CD4-positive, alpha-beta T cell treated with Interleukin-4 for 4 hours (primary cell): ENCODE measurements at places on chromosomes 7 and 10.

DNA sequence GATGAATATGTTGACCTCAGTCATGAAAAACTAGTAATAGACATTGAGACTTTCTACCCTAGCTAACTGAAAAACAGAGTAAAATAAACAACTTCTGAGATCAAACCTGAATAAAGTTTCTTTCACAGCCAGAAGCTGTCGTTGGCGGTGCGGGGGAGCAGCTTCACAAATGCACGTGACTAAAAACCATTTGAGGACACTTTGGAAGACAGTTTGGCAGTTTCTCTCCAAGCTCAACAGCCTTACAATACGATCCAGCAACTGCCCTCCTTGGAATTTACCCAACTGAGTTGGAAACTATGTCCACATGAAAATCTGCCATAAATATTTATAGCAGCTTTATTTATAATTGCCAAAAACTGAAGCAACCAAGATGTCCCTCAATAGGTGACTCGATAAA lies 63.1 kb downstream of the CYTH3 start:
- no peak for DNase-seq

- DNase-seq = no peak
Observed at GRCh38 chr7:66258409-66258808, 53.3 kb downstream of the TPST1 start.

DNA sequence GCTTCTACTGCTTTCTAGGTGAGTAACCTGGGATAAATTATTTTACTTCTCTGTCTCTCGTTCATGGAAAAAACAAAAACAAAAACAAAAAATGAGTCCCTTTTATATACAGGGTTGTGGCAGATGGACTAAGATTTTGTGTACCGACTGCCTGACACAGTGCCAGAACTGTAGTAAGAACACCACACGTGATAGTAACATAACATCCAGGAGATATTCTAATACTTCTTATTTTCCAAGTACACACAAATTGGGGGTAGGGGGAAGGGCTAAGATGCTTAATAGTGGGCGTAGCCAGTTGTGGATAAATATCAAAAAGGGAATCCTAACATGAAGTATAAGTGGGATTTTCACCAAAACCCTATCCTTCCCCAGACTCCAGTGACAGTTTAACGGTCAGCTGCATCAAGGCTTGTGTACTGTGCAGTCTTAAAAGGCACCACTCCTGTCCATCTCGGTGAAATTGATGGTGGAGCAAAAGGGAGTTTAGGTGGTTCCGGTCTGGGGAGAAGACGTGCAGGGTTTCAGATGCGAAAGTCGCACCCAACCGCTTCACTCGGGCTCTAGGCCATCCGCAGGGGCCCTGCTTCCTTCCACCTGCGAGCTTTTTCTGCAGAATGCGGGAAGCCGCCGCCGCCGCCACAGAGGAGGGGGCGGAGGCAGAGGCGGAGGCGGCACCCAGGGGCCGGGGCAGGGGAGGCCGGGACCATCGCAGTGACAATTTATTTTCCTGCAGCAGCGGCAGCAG lies at the start of gene STAMBPL1:
STAMBPL1 (plus strand) TSS at position 712 of the 748 bp plus-strand sequence. CDS start 21,464 bp downstream, outside the sequence.
- peak; percentile 83 for DNase-seq

DNA sequence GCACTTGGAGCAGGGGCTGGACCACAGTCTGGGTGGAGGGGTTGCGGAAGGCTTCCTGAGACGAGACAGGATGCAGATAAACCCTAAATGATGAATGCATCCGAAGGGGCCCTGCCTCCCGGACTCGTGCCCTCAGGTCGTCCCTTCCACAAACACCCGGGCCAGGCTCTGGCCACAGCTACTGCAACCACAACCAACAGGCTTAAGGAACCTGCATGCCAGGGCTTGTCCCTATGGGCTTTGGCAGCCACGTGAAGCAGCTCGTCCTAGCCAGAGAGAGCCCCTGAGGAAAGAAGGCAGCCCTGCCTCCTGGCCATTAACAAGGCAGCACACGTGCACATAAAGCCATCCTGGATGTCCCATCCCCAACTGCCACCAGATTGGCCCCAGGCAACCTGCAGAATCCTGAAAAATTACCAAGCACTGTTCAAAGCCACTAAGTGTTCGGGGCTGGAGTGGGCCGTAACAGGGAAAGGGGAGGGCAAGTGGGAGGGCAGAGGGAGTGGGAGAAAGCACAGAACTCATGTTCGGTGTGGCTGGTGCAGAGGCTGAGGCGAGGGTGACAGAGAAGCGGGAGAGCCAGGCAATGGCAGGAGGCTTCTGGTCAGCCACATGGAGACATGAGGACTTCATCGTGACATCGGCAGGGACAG lies 62.7 kb downstream of the MAD1L1 start:
- no peak for DNase-seq

- no peak for DNase-seq
Observed at GRCh38 chr10:73650537-73651331, 5.1 kb downstream of the SYNPO2L start.

DNA sequence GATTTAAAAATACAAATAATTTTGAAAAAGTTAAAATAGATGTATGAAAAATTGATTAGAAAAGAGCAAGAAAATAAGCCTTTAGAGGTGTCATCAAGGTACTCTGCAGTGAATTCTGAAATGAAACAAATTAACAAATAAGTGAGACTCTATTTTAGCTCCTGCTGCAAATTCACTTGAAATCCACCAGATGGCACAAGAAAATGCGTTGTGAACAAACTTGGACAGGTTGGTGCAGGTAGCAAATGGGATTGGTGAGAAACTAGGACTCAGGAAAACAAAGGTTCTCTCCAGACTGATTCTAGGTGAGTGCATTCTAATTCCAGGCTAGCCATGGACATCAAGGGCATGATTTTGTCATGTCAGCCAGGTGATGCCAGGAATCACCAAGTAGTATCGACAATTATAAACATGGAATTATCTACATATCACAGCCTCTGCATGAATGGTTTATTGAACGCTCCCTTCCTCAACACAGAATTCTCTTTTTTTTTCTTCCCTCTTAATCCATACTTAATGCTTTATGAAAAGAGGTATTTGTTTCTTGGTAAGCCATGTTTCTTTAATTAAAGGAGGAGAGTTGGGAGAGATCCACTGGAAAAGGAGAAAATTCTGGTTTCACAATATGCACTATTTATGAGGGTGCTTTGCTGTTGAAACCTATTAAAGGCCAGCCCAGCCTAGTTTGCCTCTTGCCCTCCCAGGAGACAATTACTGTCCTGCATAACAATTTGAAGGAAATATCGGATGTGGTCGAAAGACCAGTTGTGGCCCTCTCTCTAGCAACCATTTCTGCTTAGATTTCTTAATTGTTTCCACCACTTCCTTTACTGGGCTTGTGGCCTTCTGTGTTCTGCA lies 118.1 kb downstream of the ZNF365 start:
- DNase-seq = peak; percentile 8

DNA sequence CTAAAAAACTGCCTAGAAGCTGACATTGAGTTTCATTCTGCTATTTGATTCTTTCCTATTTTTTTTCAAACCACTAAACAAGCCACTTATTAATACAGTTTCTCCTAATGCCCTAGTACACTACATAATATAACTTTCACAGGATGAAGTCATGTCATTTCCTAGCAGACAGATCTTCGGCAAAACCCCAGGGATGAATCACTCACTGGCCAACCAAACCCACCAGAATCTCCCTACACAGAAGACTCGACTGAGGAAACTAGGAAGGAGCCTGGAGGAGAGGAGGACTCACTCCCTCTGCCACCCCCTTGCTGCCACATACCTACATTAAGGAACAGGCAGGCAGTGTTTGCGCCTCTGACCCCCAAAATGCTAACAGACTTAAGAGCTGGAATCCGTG lies 33.4 kb downstream of the XPNPEP1 start:
- DNase-seq = no peak

DNA sequence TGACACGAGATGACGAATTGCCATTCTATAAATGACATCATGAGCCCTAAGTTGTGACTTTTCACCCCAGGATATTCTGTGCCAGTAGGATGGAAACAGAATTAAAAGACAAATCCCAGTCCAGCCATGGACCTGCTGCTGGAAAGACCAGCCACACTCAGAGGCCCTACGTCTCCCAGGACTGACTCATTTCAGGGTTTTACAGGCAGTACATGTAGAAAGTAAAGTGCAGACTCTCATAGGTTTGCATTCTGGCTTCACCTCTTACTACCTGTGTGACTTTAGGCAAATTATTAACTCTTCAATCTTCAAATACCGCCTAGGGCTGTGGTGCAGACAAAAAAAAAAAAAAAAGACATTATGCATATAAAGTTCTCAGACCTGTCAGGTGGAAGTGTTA lies 188.8 kb downstream of the NEBL start:
- DNase-seq = no peak

DNA sequence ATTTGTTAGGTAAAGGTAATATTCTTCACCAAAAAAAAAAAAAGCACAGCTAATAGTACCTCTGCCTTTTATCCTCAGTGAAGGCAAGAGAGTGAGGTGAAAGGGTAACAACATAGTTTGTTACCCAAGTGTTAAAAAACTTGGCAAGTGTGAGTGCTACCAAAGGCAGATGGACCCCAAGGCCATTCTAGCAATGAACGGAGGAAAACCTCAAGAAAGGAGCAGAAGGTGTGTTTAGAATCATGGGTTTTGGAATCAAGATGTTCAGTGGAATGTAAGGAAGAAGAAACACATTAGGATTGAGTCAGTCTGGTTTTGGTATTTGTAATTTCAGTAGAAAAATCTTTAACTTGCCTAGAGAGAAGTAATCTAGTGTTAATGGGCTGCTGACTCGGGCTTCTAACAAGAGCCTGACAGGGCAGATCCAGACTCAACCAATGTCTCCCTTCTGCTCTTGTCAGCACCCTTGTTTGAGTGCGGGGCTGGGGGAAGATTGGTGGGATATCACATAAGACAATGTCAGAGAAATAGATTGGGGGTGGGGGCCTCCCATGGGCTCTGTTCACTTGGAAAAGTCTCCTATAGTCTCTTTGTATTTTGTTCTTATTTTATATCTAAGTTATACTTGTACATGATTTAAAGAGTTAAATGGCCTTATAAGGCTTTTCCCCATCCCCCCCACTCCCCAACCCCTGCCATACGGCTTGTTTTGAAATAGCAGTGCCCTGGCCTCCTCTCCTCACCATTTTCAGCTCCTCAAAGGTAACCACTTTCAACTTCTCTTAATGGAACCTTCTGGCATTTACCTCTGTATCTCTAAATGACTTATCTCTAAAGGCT lies 44.4 kb downstream of the SCD start:
- no peak for DNase-seq

DNA sequence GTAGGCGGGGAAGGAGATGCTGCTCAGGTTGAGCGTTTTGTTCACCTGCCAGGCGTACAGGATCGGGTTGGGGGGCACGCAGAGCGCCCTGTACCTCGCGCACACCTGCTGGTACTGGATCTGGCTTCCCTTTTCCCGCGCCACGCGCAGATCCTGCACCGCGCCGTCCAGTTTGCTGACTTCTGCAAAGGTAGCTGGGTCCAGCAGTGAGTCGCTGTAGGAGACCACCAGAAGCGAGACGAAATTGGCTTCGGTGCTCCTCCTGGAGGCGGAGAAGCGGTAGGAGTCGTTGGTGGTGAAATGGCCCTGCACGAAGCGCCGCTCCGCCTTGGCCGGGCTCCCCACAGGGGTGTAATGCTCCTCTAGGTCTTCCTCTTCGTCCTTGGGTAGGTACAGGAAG lies 90.7 kb upstream of the RAB18 start:
- DNase-seq = no peak

DNA sequence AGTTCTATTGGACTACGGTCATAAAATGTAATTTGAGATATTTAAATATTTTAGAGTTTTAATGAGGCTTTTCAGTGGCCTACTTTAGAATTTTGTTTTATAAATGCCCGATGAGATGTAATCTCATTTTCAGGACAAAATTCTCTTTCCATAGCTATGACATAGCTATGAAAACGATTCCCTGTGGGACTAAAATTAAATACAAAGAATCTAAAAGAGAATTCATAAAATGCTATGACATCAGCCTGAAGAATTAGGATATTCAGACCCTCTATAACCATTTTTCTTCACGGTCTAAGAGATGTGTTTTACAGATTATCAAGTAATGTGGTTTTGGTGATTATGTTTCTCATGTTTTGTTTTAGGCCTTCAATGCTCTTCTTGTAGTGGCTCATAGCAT lies 48.2 kb upstream of the ODAD2 start:
- DNase-seq = no peak

GRCh38 chr10:84478151-84478550 lies 149.8 kb downstream of the CCSER2 start:
- DNase-seq = no peak
